HuH-7 (cell line): ENCODE measurements at places on chromosomes 2 and 18.
A peak's percentile ranks its signal among the peaks of the same experiment; 100 is the strongest.

GRCh38 chr2:74239346-74239745 lies 40.9 kb downstream of the MTHFD2 start:
- no peak for DNase-seq

DNA sequence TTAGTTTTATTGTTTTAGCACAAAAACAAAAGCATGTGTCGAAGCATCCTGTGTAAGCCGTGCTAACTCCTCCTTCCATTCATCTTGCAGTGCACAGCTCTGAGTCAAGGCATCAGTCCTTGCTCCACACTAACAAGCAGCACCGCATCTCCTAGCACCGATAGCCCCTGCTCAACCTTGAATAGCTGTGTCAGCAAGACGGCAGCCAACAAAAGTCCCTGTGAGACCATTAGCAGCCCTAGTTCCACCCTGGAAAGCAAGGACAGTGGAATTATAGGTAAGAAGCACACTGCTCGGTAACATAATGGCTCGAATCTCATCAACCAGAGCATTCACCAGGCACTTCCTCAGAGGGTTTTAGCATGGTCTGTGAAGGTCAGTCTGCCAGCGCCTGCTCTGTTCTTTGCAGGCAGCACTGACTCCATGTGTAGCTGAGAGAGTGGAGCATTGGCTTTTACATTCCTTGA lies 136.2 kb downstream of the WDSUB1 start:
- no peak for DNase-seq

- no peak for DNase-seq
These were observed 8.4 kb upstream of the POU3F3 start for GRCh38 chr2:104845552-104845931.

DNA sequence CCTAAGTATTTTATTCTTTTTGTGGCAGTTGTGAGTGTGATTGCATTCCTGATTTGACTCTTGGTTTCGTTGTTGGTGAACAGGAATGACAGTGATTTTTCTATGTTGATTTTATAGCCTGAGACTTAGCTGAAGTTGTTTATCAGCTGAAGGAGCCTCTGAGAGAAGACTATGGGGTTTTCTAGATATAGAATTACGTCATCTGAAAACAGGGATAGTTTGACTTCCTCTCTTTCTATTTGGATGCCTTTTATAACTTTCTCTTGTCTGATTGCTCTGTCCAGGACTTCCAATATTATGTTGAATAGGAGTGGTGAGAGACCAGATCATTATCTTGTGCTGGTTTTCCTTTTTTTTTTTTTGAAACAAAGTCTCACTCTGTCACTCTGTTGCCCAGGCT lies 18.0 kb upstream of the NOL4 start:
- DNase-seq, result no peak

- no peak for DNase-seq
These were observed 260.6 kb upstream of the NT5C1B start for GRCh38 chr2:18849841-18850578.

DNA sequence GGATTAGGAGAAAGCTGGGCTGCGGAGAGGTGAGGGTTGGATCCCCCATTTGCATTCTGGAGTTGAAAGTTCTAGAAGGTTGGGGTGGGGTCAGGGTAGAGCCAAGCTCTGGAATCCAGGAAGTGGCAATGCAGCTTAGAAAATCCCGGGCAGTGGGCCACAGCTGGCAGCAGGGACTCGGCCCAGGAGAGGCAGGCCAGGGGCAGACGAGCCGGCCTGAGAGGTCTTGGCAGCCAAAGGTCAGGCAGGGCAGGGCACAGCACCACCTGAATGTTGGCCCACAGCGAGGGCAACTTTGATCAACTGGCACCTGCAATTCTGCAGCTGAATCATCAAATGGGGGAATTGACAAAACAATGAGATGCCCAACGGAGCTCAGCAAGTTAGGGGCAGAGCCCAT lies 139.2 kb downstream of the INHBB start:
- no peak for DNase-seq

DNA sequence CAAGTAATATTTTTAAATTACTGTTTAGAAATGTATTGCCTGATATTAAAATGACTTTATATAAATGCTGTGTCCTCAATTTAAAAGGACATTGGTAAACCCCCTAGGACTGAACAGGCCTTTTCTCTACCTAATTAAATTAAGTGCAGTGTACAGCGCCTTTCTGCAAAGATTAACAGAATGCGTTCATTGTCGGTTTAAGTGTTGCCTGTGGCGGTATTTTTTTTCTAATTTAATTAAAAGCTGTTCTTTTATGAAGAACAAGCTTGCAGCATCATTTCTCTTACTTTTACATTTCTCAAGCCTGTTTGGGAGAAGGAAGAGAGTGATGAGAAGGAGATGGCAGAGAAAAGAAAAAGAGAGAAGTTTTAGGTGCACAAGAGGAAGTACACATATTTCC lies 344.9 kb downstream of the CPS1 start:
- DNase-seq, result no peak

DNA sequence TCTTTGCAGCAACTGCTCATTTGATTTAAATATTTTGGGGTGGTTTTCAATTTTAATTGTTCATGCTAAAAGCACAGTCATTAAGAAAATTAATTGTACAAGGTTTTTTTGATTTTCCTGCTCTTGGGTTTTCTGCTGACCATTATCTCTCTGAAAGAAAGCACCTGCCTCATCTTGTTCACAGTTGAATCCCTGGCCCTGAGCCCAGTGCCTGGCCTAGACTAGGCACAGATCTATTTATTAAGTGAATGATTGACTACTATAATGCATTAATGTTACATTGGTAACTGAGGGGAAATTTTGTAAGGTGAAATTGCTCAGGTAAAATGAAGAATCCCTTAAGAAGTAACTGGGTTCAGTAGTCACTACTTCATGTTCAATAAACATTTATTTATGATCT lies 22.0 kb downstream of the IL1RL2 start:
- DNase-seq, result no peak

- DNase-seq, result no peak
These were observed 1.8 kb downstream of the AFF3 start for GRCh38 chr2:100140582-100140981.

GRCh38 chr18:36284671-36285295 lies 12.7 kb upstream of the FHOD3 start:
- peak; percentile 24 for DNase-seq

DNA sequence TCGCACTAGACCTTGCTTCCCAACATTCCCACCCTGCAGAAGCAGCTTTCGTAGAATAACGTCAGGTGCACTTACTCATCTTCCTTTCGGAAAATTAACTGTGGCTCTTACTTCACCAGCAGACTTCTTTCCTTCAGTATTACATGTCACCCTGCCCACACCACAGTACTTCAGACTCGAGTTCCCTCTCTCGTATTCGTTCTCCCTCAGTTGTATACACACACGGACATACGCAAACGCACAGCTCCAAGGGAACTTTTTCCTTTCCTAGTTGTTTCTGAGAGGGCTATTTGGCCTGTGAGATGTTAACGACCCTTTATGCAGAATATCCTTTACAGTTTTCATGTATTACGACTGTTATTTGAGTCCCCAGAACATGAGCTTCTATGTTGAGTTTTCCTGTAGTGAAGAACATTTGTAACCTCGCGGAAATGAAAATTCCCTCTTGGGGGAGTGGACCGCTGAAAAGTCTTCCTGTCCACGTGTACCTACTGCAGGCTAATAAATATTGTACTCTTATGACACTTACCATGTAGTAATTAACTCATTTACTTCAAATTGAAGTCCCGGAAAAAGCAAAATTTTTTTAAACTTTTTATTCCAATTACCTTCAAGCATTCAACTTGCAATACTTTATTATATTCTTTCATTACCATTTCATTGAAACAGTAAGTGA lies 908 bp downstream of the ERLEC1 start:
- DNase-seq, result peak; percentile 19

DNA sequence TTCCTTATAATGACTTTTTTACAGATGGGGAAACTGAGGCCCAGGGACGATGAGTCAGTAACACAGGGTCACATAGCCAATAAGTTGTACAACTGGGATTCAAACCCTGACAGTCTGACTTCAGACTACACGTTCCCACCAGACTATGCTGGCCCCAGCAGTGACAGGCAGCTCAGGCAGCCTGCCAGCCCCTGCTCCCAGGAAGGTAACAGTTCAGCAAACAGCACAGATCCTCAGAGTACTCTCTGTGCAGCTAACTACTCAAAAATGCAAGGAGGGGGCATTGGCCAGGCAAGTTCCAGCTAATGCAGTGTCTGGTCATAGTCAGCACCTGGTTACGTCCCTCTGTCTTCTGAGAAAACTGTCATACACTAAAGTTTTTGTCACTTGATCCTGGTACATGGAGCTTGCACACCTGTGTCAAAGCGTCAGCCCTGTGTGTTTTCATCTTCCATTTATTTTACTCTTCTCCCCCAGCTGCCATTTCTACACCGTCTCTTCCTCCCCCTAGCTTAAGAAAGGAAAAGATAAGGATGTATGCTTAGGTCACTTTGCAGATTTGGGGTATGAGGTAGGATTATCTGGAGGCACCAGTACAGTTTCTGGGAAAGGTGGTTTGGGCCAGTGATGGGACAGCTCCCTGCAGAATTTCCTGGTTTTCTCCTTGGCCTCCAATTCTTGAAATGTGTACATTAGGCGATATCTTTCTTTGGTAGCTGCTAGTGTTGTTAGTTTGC lies 4.5 kb downstream of the SMARCAL1 start:
- no peak for DNase-seq

GRCh38 chr18:46278481-46279465 lies 174.6 kb downstream of the HAUS1 start:
- no peak for DNase-seq

DNA sequence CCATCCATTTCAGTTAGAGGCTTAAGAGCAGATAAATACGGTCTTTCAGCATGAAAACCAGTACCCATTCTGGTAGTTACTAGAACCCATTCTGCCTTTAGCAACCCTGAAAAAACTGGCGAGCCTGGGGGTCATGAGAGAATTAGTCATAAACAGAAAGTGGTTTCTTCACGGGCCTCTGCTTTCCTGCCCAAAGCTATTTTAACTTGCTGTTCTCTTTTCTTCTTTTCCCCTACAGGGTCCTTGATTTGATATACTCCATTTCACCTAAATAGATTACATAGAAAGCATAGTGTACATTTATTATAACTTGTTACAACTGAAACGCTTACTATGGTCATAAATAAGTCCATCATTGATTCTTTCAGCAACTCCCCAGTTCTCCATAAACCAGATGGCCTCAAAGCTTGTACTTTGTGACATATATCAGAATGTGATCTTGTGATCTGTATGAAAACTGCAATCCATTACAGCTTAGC lies 48.3 kb downstream of the WDFY1 start:
- DNase-seq, result no peak

DNA sequence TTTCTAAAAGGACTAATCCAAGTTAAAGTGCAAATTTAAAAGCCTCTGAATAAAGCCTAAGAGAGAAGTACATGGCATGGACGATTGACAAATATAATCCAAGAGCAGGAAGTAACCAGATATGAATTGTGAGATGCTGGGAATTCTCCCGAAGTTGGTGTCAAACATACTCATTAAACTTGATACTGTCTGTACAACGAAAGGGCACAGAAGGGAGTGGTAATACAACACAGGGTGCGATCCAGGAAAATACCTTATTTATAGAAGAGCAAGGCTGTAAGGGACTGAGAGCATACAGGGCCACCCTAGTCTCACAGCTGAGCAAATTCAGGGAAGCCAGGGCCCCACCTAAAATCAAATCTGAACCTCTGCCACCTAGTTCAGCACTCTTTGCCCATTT lies 41.6 kb downstream of the SEMA4F start:
- DNase-seq, result no peak

GRCh38 chr18:11279461-11279860 lies 130.1 kb upstream of the PIEZO2 start:
- DNase-seq, result no peak

DNA sequence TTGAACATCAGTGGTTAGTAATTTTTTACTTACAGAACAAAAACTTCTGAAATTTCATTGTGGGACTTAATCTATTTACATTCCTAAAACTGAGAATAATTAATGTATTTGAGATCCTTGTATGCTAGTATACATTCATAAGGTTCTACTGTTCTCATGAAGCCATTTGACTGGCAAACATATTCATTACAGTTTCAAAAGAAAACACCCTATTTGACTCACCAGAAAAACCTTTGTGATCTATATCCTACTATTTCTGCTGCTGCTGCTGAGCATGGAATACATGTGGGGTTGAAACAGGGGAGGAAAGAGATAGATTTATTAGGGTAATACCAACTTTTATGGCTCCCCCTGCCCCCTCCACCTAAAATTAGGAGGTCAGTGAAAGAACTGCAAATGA lies 21.8 kb downstream of the MARS2 start:
- no peak for DNase-seq

- DNase-seq, result no peak
These were observed 225.7 kb downstream of the ARL6IP6 start for GRCh38 chr2:152944099-152944498.

DNA sequence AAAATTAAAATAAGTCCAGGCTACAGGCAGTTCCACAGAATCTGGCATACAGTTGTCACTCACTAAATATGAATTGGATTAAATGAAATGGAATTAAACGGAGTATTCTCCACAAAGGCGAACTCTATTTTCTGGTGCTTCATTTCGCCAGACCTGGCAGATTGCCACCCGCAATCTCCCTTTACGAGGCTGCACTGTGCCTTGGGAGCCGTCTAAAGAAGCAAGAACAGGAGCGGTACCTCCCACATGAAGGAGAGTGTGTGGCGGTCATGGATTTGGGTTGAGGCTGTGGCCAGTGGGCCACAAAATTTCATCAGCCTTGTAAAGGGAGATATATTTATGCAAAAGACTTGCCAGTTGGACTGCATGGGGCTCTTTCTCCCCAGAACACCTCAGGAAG lies 151.0 kb downstream of the OSR1 start:
- DNase-seq, result no peak

DNA sequence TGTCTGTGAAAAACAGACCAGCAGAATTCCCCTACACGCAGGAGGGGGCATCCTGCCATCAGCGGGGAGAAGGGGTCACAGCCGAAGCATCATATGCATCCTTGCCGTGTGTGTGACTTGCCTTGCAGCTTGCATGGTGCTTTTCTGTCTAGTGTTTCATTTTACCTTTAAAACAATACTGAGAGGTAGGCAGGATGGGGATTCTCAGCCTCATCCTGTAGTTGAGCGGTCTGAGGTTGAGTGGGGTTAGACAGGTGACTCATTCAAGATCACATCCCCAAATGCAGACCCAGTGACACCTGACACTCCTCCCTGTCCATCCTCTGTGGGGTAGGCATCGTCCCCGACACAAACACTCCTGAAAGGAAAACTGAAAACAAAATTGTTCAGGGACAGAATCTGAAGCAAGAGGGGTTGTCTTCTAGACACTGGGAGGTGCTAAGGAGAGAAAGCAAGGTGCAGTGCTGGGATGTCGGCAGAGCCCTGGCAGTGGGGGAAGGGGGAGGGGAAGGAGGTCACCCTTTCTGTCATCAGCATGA lies 7.9 kb downstream of the ARL4C start:
- no peak for DNase-seq

GRCh38 chr2:212311807-212312404 lies 226.7 kb downstream of the ERBB4 start:
- DNase-seq, result no peak

- no peak for DNase-seq
These were observed 131.3 kb downstream of the GFPT1 start for GRCh38 chr2:69255760-69256159.

GRCh38 chr2:72092111-72092510 lies 55.6 kb downstream of the CYP26B1 start:
- no peak for DNase-seq

- no peak for DNase-seq
These were observed 68.4 kb downstream of the TRAPPC12 start for GRCh38 chr2:3447789-3448317.

- no peak for DNase-seq
These were observed 137.6 kb upstream of the BCL2L11 start for GRCh38 chr2:110983133-110983532.
